ENCODE measurements at places on chromosomes 2 and 18.

DNA sequence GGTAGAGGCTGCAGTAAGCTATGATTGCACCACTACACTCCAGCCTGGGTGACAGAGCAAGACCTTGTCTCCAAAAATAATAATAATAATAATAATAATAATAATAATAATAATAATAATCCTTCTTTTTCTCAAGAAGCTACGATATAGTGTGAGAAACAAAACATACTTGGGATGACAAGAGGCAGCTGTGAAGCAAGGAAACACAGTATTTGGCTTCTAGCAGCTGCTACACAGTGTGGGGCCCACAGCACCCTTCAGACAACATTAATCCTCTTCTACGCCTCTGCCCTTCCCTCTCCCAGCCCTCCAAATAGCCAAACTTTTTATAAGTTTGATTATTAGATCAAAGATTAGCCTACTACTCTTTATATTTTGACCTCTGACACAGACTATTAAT is 62.2 kb downstream of the MYOM1 start:
- no peak for DNase-seq

GRCh38 chr2:74109551-74109950 is 38.2 kb downstream of the BOLA3 start:
- no peak for DNase-seq

- DNase-seq, result no peak
These were observed 256.2 kb upstream of the ZSWIM2 start for GRCh38 chr2:187105218-187105617.

DNA sequence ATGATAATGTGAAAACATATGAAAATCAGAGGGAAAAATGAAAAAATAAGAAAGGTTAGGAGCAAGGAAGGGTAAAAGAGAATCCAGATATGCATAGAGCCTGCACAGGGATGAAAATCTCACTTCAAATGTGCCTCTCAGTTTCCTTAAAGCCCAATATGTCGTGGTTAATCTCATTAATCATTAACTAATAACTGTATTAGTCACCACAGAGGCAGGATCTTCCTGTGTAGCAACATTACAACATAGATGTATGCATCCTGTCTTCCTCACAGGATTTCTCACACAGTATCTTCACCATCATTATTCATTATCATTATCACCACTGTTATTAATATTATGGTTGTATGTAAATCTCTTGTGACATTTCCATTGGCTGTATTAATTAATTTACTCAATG is 361.2 kb upstream of the SOX11 start:
- DNase-seq, result no peak

- DNase-seq, result no peak
These were observed 43.7 kb downstream of the HDLBP start for GRCh38 chr2:241271706-241272302.

- no peak for DNase-seq
These were observed 68.4 kb upstream of the RTN4 start for GRCh38 chr2:55118643-55119083.

- DNase-seq, result peak; percentile 12
These were observed 32.6 kb downstream of the MYL12B start for GRCh38 chr18:3294435-3295080.

DNA sequence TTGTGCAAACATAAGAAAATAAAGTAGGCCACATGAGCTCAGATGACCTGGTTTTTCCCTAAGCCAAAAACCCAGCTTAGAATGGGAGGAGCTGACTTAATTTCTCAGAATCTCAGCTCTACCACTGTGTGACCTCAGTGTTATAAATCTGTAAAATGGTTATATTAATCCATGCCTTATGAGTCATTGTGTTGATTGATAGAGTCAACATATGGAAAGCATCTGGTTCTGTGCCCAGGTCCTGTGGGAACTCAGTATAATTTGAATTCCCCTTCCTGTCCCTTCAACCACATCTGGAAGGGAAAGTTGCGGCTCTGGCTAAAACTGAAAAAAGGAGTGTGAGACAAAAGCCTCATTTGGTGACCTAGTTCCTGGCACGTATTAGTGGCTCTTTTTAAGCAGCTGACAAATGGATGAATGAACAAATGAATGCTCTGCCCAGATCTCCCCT is 25.7 kb downstream of the TMEM177 start:
- DNase-seq, result no peak

- DNase-seq, result no peak
These were observed 41.1 kb downstream of the LDAH start for GRCh38 chr2:20781656-20782265.

DNA sequence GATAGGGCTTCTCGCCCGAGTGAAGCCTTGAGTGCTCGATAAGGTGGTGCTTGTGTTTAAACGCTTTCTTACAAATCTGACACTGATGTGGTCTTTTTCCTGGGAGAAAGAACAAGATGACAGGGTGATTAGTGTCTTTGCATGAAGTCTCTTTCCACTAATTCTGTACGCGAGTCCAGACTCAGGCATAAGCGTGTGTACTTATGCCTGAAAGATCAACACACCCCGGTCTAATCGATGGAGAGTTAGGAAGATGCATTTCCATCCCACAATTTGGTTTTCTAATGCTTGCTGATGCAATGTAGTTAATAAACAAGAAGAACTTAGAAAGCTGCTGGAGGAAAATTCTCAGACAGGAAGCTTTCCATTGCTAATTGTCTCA is 130.0 kb downstream of the ZEB2 start:
- DNase-seq, result no peak

DNA sequence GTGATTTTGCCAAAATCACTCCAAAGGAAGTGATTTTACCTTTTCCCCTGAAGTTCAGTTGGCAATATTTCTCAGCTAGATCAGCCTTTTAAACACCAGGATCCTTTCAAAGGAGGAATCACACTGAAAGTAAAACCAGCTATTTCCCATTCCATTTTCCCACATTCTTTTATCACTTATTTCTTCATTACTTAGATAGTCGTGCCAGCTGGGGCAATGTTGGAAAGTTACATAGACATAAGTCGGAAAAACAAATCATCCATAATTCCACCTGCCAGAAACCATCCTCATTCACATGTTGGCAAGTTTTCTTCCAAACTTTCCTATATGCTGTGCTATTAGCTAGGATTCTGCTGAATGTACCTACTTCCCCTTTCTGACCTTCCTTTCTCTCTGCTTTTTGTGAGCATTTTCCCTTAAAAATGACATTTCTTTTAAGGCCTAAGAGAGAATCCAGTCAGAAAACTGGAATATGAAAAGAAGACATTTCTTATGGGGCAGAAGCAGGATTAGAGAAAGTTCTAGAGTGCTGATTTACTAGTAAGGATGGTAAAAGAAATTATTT is 170.0 kb upstream of the STK17B start:
- no peak for DNase-seq

GRCh38 chr2:10410823-10411437 is 37.2 kb downstream of the ODC1 start:
- DNase-seq, result no peak

DNA sequence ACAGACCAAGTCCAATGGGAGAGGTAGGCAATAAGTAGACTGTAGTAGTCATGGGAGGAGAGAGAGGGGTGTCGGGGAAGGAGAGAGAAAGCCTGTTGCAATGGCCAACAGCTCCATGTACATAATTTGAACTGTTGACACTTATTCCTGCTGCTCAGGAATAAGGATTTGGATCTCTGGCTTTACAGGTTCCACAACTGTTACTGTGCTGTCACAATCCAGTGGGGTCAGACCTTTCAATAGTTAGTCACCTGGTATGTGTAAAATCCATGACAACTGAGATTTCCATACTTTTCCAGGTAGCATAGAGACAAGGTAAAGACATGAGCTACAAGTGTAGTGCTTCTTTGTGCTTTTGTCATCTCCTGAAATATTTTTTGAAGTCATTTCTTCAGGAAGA is 47.5 kb upstream of the RIOK3 start:
- no peak for DNase-seq

GRCh38 chr2:32910883-32911598 is 35.7 kb upstream of the LTBP1 start:
- DNase-seq, result no peak

- DNase-seq, result no peak
These were observed 257.2 kb downstream of the CYRIA start for GRCh38 chr2:16408331-16409005.

DNA sequence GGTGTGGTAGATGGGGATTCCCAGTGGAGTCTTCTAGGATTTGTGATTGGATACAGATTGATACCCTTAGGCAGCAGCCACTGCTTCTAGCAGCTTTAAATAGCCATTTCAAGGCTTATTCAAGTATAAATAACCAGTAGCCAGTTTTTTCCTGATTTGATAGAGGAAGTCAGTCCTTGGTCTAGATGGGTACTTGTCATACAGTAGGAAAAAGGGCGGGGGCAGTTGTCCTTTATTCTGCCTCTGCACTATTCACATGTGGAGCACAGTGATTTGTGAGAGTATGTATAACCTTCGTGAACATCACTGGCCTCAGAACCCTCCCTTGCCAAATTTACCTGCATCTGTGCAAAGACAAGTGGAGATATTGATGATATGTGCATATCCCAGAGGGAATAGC is 6.8 kb downstream of the PPP1CB start:
- no peak for DNase-seq

- DNase-seq, result no peak
These were observed 94.4 kb upstream of the SIX2 start for GRCh38 chr2:45103351-45104345.

GRCh38 chr2:85308896-85309555 is 18.8 kb downstream of the TGOLN2 start:
- no peak for DNase-seq

DNA sequence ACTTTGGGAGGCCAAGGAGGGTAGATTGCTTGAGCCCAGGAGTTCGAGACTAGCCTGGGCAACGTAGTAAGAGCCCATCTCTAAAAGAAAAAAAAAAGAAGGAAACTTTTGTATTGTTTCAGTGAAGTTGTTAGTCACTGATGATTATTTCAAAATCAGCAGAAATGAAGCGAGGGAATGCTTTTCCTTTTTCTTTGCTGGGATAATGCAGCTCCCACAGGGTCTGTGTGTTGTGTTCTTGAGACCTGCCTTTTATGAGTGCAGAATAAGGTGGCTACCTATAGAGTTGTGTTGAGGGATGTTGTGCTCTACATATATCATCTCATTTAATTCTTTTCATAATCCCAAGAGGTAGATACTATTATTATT is 11.7 kb downstream of the TM4SF20 start:
- DNase-seq, result no peak

GRCh38 chr2:68931799-68932198 is 20.9 kb downstream of the GKN2 start:
- DNase-seq, result no peak

- no peak for DNase-seq
These were observed 20.5 kb downstream of the TMEM18 start for GRCh38 chr2:656676-657075.

DNA sequence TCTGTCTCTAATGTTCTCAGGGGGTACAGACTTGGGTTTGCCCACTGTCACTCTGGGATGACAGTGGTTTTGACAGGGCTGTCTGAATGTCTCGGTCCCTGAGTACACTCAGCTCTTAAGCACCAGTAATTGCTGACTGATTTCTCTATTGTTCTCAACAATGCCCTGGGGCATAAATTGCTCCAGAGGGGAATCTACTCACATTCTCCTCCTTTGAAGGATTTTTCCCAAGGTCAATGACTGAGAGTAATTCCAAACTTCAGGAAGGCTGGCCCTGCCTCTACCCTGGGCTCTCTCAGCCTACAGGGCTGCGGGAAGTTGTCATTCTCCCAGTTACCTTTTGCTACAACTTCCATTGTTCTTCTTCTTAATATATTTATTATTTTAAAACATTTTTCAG is 36.5 kb downstream of the MC2R start:
- DNase-seq, result no peak

All from NCI-H1417 treated with DMSO at 0.1 percent for 48 hours (cell line).